ENCODE measurements at places on chromosomes 2 and 18.

- no peak for DNase-seq
Measured at GRCh38 chr18:71168557-71169145, 879.8 kb downstream of the SOCS6 start.

DNA sequence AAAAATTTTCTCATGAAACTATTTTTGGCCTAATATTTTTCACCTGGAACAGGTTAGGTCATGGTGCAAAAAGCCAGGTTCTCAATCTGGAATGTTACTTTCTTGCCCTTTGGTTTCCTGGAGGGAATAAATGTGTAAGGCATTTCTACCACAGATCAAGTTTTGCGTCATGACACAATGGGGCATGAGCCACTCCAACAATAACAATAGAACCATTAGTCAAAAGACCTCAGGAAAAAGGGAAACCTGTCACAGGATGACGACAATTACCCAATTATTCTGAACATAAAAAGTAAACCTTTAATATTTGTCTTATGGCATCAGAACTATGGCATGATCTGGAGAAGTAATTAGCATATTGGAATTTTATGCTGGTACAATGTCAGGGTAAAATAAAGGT lies 88.2 kb upstream of the HNRNPA3 start:
- DNase-seq = no peak

DNA sequence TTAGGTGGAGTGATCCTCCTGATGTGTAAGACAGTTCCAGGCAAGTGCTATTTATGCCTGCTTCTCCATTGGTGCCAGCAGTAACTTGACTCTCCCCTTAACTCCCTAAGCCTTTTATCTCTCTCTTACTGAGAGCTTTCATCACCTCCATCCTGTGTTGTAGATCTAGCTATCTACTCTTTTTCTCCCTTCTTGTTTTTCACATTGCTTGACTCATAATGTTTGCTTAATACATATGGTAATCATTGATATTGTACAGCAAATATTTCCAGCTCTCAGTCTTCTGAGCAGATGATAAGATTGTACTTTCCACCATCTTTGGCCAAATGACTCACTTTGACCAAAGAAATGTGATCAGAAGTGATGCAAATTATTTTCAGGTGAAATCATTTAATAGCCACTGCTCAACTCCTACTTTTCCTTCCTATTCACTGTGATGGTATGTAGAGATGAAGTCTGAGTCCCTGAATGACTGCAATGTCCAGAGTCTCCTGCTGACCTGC lies 165.0 kb downstream of the PLCL1 start:
- DNase-seq = no peak

DNA sequence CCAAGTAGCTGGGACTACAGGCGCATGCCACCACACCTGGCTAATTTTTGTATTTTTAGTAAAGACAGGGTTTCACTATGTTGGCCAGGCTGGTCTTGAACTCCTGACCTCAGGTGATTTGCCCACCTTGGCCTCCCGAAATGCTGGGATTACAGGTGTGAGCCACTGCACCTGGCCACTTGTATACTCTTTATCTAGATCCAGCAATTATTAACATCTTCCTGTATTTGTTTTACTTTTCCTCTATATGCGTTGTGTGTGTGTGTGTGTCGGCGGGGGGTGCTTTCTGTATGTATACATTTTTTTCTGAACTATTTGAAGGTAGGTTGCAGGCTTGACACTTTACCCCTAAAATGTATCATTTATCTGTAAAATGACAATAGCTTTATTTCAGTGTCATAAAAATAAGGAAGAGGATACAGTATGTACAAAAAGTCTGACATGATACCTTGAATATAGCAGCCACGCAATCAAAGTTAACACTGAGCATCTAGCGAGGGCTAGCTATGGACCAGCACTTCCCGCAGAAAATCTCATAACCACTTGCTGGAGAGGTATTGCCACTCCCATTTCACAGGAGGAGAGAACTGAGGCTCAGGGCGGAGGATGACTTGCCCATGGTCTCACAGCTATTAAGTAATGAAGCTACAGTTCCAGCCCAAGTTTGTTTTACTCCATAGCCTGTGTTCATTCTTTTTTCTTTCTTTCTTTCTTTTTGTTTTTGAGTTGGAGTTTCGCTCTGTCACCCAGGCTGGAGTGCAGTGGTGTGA lies 251.3 kb downstream of the MYCN start:
- DNase-seq = no peak

DNA sequence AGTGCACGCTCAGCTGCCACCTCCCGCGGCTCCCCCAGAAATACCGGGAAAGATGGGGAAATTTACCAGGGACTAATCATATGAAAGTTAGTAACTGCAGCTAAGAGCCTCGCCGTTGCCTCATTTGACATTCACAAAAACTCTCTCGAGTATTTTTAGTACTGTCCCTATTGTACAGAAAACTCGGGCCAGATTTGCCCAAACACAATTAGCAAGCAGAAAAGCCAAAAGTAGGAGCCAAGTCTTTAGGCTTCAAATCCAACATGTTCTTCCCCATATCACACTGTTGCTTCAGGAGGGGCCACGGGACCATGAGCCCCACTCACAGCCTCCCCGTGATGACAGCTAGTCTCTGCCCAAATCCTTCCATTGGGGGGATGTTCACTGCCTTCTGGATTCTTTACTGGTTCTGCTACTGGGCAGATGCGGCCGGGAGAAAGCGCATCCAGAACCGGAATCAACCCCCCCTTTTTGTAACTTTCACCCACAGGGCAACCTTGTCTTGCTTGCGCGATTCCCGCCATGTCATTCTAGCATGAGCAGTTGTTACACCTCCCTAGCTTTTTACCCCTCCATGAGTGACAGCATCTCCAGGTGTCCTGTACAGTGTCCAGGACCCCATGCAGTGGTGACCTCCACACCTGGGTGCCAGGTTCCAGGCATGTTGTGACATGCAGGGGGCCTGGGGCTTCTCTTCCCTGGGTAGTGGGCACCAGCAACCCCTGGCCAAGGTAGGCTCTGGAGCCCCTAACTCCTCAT lies 35.2 kb downstream of the CENPO start:
- DNase-seq = no peak

- no peak for DNase-seq
Measured at GRCh38 chr2:200863782-200864175, 679 bp downstream of the CLK1 start.

- DNase-seq = no peak
Measured at GRCh38 chr18:35573531-35573930, 8.0 kb upstream of the GALNT1 start.

GRCh38 chr2:76080154-76080553 lies 369.4 kb upstream of the GCFC2 start:
- DNase-seq = no peak

DNA sequence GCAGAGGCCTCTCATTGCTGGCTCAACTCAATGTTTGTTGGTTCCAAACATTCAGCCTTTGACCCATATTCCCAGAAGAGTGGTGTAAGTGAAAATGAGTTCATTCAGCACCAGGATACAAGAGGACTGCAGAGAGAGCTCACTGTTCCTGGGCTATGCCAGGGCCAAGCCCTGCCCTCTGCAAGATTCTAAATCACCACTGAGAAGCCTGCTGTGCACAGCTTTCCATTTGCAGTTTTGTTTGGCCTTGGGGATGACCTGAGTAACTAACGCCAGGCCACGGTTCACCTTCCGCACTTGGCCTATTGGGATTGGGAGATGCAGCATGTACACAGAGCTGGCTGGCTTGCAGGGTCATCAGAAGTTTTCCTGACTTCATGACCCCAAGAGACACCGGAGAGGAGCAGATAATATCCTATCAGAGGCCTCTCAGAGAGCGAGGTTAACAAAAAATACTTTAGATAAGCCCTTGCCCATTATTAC lies 12.6 kb downstream of the GKN1 start:
- no peak for DNase-seq

GRCh38 chr2:195677884-195678283 lies 20.9 kb downstream of the SLC39A10 start:
- DNase-seq = no peak

DNA sequence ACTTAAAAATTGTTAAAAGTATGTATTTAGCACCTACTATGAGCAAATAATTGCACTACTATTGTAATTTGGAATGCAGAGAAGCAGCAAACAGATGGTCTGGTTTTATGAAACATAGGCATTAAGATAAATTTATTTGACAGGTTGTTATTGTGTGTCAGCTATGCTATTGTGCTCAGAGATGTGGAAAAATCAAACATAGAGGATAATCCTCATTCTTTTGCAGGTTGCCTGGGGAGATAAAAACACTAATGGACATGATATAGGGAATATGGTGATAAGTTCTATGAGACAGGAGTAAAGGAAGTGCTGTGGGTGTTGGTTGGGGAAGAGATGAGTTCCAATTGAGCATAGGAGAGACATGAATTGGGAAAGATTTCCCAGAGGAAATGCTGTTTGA lies 71.3 kb downstream of the PPP1R1C start:
- DNase-seq = no peak

DNA sequence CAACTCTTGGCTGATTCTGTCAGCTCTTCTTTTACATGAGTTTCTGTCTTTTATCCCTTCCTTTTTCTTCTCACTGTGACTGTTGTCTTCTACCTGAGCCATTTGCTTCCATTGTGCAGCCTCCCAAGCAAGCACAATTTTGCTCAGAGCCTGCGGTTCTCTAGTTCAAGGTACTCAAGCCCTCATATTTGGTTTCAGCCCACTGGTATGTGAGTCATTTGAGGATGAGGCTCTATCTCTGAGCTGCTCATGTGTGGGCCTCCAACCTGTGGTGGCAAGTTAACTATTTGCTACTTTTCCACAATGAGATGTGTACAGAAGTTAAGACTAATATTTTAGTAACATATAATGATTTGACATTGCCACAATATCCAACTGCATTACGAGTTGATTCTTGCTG lies 183.0 kb downstream of the PHLPP1 start:
- no peak for DNase-seq

DNA sequence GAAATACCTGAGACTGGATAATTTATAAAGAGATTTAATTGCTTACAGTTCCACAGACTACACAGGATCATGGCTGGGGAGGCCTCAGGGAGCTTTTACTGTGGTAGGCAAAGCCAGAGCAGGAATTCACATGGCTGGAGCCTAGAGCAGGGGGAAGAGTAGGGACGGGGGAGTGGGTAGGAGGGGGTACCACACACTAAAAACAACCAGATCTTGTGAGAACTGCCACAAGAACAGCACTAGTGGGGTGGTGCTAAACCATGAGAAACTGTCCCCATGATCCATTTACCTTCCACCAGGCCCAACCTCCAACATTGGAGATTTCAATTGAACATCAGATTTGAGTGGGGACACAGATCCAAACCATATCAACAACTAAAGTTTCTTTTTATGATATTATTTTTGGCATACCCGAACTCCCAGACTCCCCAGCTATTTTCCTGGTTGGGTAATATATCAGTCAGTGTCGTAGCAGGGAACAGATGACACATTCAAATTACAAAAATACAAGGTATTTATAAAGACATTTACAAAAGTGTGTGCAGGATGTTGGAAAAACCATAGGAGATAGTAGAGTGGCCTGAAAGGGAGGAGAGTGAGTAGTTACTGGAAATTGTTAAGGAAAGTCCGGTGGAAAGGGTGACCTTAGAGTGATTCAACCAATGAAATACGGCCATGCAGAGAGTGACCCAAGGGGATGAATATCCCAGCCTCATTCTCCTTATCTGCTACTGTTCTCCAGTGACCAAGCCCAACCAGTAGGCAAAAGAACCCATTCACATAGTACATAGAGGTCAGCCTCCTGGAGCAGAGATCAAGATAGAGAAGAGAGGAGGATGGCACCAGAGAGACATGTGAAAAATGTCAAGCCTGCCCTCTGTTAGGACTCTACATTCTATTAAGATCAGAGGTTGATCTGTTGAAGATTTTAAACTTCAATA lies 8.8 kb downstream of the RPL37A start:
- DNase-seq = no peak

DNA sequence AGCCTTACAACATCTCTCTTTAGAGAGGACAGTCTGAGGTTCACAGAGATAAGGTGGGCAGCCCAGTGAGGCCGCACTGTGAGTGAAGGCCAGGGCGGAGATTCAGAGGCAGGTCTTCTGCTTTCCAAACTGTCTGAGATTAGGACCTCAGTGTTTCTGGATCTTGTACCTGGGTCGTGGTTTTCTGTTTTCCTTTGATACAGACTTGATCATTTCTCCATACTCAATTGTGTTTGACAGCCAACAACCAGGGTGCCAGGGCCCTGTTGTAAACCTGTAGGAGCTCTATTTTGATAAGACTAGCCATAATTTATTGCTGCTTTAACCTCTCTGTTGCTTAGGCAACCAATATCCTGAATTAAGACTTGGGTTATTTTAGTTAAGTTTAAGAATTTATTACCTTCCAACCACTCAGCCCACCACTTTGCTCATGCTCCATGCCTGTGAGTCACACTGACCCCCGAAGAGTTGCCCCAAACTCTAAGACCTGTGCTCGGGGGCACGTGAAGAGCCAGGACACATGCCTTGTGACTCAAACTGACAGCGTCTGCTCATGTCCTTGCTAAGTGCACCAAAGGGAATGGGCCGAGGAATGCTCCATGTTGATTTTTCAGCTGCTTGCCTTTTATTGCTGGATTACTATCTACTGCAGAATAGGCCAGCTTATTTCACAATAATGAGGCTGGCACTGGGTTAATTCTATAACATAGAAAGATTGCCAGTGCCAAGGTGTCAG lies 248.6 kb downstream of the BCL2 start:
- no peak for DNase-seq

DNA sequence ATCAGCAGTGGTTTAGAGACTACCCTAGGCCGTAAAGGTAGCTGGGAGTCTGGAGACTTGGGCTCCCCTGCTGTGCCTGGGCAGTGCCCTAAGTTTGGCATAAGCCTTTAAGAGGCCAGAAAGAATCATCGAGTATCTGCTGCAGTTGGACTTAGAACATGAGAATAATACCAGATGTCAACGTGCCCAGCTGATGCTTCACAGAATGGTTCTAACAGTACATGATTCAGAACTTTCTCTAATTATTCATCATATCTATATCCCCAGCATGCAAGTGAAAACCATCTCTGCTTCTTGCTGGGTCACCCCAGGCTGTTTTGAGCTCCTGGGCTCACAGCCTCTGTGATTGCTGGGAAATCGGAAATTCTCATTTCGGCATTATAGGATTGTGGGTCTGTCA lies 118.1 kb downstream of the NCK2 start:
- DNase-seq = no peak
